Ecto neural progenitor cell (in vitro differentiated cells): ENCODE measurements at places on chromosomes 6 and 20.

DNA sequence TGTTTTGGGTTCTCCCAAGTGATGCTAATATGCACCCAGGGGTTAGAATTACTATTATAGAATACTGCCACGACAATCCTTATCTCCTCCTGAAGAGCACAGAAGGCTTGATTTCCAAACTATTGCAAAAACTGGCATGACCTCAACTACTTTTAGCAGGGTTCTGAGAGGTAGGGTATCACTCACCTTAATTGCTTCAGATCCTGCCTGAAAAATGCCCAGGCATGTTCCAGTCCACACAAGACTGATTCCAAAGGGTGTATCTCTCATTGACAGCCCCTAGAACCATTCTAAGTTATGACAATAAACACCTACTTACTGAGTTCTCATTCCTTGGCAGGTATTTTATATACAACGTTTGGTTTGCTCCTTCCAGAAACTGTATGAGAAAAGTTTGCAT lies 5.0 kb upstream of the DSE start:
- DNase-seq = no peak

DNA sequence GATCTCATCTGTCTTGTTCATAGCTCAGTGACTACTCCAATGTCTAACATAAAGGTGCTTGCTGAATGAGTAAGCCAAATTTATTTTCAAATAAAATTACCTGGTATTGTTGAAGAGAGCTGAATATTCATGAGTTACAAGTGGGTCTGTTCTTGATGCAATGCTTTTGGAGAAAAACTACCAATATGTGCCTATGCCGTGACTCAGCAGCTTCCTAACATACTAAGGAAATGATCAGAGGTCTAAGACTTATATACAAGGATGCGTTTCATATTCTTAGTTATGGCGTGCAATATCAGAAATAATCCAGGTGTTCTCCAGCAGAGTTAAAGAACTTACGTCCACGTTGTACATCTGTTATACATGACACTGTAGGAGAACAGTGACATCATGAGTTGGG lies 5.1 kb downstream of the FAM120B start:
- no peak for DNase-seq

GRCh38 chr6:11771473-11772048 lies 7.0 kb downstream of the ADTRP start:
- no peak for DNase-seq

DNA sequence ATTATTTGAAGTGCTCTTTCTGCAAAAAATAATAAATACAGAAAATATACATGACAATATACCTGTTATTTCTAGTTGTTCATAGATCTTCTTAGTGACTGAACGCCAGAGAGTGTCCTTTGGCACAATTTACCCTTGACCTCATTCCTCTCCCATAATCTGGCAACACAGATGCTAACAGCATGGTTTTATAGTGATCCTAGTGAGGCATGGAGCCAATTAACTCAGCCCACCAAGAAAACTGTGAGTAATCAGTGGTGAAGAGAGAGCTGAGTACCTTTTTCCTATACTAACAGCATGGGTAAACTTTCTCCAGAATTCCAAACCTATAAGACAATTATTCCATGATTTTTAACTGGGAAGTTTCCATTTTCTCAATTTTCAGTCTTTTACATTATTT lies 61.0 kb downstream of the VGLL2 start:
- no peak for DNase-seq

DNA sequence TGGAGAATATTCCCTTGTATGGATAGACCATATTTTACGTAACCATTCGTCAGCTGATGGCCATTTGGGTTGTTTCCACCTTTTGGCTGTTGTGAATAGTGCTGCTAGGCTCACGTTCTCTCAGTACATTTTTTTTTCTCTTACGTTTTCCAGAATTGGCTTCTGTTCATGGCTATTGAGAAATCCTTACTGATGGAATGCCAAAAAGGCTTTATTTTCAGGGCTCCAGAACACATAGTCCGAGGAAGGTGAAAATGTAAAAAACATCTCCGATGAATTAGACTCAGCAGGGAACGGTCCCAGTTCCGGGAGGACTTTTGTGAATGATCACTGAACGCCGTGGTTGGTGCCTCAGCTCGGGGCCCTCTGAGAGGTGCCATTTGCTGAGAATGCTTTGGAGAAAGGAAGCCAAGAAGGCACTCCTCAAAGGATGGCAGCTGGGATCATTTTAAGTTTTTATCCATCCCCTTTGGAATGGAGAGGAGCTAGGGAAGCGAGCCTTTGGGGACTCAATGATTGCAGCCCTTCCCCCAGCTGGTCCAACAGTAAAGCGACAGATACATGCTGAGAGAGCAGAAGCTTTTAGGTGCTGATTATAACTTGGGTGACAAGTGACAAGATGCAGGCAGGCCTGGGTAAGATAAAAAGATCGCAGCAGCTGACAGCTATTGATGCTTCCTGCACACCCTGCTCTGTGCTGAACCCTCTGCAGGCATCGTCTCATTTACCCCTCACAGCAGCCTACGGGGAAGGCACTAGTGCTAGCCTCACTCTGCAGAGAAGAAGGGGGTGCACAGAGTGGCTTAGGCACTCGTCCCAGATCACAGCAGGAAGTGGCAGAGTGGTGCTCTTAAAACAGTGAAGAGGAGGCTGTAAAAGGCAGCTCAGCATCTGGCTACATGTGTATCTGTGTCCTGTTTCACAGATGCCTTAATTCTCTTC lies 133.4 kb upstream of the KCNG1 start:
- DNase-seq = no peak

DNA sequence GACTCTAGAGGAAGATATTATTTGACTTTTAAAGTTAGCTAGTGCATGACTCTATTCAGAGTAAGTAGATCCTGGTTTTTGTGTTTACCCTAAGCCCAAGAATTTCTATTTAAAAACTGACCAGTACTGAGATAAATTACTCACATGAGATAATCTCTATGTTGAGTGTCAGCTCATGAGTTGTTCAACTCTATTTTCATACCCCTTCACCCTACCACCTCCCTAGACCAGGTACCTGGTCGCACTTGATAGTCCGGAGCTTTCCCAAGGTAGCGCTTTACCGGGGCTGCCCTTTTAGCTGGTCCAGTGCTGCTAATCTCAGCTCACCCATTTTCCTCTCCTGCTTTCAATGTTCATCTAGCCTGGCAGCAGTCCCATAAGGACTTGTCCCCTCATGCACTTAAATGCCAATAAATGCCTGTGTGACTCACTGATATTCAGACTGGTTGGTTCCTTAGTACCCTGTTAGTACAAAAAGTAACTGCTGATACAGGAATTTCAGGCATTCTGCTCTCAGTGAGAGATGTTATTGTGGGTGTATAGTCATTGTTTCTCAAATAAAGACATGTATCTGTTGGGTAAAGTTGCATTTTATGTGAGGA lies 503.9 kb downstream of the ADGRB3 start:
- DNase-seq = no peak

- no peak for DNase-seq
These were observed 84.8 kb downstream of the ELOVL5 start for GRCh38 chr6:53263917-53264316.

- DNase-seq = no peak
These were observed 37.4 kb upstream of the SLC9A8 start for GRCh38 chr20:49775229-49775693.

DNA sequence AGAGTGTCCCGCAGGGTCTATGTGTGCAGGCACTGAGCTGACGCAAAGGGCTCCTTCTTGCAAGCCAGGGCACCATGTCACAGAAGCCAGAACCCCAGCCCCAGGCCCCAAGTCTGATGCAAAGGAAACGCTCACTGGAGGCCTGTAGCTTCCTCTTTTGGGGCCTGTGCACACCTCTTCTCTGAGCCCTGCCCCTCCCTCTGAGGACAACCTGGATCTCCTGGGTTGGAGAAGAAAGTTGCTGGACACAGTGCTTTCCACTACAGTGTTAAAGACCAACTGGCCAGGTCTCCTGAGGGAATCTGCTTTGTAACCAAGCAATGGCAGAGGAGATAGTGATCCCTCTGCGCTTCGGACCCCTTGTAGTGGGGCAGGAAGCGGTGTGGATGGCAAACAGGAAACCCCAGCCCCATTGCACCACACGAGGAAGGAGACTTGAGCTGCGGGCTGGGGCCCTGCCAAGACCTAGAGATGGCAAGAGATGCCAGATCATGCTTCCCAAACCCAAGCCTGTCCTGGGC lies 90.0 kb downstream of the PRND start:
- DNase-seq = no peak

DNA sequence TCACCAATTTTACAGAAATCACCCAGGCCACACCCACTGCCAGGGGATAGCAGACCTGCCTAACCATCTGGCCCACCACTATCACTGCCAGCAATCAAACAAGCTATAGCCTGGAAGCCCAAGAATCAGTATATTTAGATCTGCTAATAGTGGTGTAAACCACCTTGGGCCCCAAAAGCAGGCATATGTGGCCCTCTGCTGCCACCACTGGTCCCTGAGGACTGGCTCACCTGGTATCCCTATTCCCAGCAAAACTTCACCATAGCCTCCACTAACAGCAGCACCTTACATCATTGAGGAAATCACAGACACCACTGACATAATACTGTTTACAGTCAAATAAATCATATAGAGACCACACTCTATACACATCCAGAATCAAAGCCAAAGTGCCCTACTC lies 880.4 kb upstream of the MAN1A1 start:
- DNase-seq = no peak

DNA sequence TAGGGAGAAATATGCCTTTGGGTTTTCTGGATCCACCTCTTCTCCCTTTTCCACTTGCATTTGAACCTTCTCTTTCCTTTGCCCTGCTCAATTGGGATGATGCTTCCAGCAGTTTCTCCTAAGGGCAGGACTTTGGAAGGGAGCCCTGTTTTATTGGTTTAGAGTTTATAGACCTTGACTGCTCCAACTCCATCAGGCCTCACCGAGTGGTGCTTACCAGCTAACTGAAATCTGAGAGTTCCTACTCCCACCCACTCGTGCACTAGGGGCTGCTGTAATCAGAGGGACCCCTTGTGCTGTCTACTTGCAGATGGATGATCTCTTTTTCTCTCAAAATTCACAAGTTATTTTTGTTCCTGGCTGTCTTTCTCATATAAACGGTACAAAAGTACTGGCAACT lies 121.3 kb upstream of the SLC22A16 start:
- no peak for DNase-seq

DNA sequence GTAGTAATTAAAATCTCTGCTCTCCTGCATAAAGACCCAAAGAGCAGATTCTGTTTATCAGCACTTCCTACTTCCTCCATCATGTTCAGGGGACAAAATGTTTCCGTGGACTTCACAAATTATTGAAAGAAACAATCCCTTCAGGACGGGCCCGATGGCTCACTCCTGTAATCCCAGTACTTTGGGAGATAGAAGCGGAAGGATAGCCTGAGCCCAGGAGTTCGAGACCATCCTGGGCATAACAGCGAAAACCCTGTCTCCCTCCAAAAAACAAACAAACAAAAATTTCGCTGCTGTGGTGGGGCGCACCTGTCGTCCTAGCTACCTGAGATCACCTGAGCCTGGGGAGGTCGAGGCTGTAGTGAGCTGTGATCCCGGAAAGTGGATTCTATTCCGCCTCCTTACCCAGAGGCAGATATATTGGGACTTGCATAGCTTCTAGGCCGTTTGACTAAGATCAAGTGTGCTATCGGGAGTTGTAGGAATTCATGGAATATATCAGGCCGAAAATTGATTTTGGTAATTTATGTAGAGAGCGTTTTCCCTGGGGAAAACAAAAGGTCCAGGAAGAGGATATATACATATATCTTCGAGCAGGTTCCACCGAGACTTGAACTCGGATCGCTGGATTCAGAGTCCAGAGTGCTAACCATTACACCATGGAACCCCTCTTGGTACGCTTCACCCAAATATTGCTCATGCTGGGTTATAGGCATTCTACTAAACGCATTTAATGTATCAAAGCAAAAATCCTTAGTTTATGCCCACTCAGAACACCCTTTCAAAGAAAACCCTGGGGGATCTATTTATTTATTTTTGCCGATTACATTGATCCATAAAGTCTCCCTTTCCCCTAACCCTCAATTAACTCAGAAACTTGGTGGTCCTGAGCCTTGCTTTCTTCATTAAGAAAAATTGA lies 74.5 kb upstream of the ZNF184 start:
- DNase-seq = peak; percentile 73

DNA sequence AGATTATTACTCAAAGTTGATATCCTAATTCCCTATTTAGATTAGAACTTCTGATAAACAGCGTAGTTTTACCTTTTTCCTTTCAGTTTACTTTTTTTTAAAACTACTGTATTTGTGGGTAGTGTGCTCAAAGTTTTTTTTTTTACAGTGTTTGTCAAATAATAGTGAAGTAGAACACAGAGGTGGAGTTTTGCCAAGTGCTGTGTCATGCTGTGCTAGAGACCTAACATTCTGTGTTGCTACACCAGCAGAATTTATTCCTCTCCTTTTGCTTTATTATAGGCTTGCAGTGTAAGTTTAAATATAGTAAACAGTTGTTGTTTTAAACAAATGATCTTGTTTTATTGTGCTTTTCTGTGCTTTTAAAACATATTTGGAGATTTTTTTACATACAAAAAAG lies 125.4 kb downstream of the HIVEP1 start:
- DNase-seq = no peak

- no peak for DNase-seq
These were observed 62.1 kb downstream of the TBXT start for GRCh38 chr6:166105341-166106075.

- no peak for DNase-seq
These were observed 57.1 kb downstream of the CRYBG1 start for GRCh38 chr6:106417572-106418147.

DNA sequence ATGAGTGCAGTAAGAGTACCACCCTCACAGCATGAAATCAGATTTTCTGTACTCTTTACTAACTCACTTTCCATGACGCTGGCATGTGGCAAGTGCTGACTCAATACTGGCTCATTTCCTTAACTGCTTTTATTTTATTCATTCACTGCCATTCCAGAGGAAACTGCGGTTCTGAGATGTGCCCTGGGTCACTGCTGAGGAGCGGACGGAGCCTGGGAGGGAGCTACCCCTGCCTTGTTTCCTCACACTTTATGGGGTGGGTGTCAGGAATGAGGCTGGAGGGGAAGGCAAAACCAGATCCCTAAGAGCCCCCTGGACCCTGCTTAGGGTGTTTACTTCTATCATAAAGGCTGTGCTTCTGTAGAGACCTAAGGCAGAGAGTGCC lies 14.4 kb downstream of the NT5E start:
- DNase-seq = no peak

GRCh38 chr6:124028117-124028516 lies 224.5 kb downstream of the NKAIN2 start:
- DNase-seq = no peak

GRCh38 chr6:155347800-155348199 lies 33.5 kb upstream of the TFB1M start:
- no peak for DNase-seq

GRCh38 chr20:24657878-24658620 lies 188.6 kb downstream of the SYNDIG1 start:
- no peak for DNase-seq

DNA sequence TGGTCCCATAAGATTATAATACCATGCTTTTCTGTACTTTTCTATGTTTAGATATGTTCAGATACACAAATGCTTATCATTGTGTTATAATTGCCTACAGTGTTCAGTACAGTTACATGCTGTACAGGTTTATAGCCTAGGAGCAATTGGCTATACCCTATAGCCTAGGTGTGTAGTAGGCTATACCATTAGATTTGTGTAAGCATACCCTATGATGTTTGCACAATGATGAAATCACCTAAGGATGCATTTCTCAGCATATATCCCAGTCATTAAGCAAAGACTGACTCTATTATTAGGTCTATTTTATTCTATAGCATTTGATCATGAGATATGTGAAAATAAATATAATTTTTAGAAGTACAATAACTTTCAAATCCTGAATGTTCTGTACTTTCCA lies 36.6 kb downstream of the HCRTR2 start:
- no peak for DNase-seq
